ENCODE measurements at places on chromosomes 1 and 21. TPM values are rescaled to one million over a fixed set of nuclear protein-coding genes. Genes with fewer than 3 reads are reported as not detected.

The PLPP3 gene
- not detected for total RNA-seq

The CD247 gene
- 177 TPM for total RNA-seq

The TINAGL1 gene
- not detected for total RNA-seq

The CDK11A gene
- total RNA-seq = 88.8 TPM

The C1orf226 gene
- total RNA-seq = not detected

The FCRLB gene
- 0.59 TPM for total RNA-seq

The OR2M3 gene
- total RNA-seq = not detected

The SLAMF6 gene
- 34.1 TPM for total RNA-seq

The IL10 gene
- 1.00 TPM for total RNA-seq

The LYPD8 gene
- total RNA-seq = not detected

The NOTCH2NLA gene
- 42.8 TPM for total RNA-seq

The FAAH gene
- 5.1 TPM for total RNA-seq

The CFHR1 gene
- total RNA-seq = not detected

The TNFSF4 gene
- total RNA-seq = 1.5 TPM

The CAMSAP2 gene
- total RNA-seq = 0.18 TPM

The SPATA6 gene
- 0.27 TPM for total RNA-seq

The TCP10L gene
- 0.70 TPM for total RNA-seq

The TNN gene
- not detected for total RNA-seq

The SPATA45 gene
- not detected for total RNA-seq

The GBP6 gene
- total RNA-seq = 0.36 TPM

The LRRC38 gene
- total RNA-seq = not detected

The FCAMR gene
- total RNA-seq = 0.07 TPM

The CTSS gene
- total RNA-seq = 80.4 TPM

The NBPF6 gene
- total RNA-seq = not detected

The ESRRG gene
- not detected for total RNA-seq

The CD160 gene
- 0.25 TPM for total RNA-seq

The IQGAP3 gene
- 16.4 TPM for total RNA-seq

The DTL gene
- total RNA-seq = 73.7 TPM

The RBP7 gene
- not detected for total RNA-seq

The LAMC2 gene
- total RNA-seq = not detected

The AGT gene
- total RNA-seq = not detected

The NBPF11 gene
- total RNA-seq = 10.1 TPM

The TSPAN2 gene
- 3.4 TPM for total RNA-seq

The STUM gene
- not detected for total RNA-seq

The FCGR3A gene
- total RNA-seq = 0.11 TPM

The G0S2 gene
- 0.89 TPM for total RNA-seq

The CLDN14 gene
- total RNA-seq = not detected

The TARS2 gene
- total RNA-seq = 40.2 TPM

The NEXN gene
- 1.9 TPM for total RNA-seq

The TRIM45 gene
- 1.2 TPM for total RNA-seq

The CIART gene
- total RNA-seq = 1.3 TPM

The SPRTN gene
- 16.7 TPM for total RNA-seq

The ERICH3 gene
- total RNA-seq = not detected

The TRIM67 gene
- not detected for total RNA-seq

The TRABD2B gene
- total RNA-seq = not detected

The WNT3A gene
- not detected for total RNA-seq

The KPRP gene
- not detected for total RNA-seq

The TDRD10 gene
- not detected for total RNA-seq

The VAV3 gene
- total RNA-seq = 3.1 TPM

The RRP15 gene
- 25.3 TPM for total RNA-seq

The CD34 gene
- total RNA-seq = 0.05 TPM
